ENCODE measurements at places on chromosomes 7 and 10.

DNA sequence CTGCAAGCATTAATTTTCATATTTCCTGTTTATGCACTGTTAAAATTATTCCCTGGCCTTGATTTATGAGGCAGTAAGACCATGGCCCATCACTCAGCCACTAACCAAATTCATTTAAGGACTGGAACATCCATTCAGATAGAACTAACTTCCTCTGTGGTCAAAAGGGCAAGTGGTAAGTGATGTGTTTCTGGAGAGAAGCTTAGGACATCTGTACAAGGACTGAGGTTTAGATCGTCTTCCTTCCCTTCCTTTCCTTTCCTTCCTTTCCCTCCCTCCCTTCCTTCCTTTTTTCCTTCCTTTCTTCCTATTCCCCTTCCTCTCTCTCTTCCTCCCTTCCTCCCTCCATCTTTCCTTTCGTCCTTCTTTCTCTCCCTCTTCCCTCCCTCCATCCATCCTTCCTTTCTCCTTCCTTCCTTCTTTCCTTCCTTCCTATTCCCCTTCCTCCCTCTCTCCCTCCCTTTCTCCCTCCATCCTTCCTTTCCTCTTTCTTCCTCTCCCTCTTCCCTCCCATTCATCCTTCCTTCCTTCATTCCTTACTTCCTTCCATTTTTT is 1019.4 kb downstream of the TYW1 start:
- DNase-seq, result no peak

DNA sequence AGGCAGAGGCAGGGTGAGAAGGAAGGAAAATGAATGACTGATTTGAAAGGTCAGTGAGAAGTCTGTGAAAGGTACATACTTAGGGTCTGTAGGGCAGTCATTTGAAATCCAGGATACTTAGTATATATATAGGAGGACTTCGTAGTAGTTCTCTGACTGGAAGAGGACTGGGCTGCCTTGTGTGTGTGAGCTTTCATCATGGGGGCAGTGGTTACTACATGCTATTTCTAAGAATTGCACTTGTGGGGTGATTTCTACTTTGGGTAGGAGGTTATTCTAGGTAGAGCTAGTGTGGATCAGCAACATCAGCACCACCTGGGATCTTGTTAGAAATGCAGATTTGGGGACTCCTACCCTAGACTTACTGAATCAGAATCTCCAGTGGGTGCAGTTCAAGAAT is 104.1 kb downstream of the AUTS2 start:
- no peak for DNase-seq

GRCh38 chr7:28413011-28413410 is 693 bp downstream of the CREB5 start:
- DNase-seq, result no peak

DNA sequence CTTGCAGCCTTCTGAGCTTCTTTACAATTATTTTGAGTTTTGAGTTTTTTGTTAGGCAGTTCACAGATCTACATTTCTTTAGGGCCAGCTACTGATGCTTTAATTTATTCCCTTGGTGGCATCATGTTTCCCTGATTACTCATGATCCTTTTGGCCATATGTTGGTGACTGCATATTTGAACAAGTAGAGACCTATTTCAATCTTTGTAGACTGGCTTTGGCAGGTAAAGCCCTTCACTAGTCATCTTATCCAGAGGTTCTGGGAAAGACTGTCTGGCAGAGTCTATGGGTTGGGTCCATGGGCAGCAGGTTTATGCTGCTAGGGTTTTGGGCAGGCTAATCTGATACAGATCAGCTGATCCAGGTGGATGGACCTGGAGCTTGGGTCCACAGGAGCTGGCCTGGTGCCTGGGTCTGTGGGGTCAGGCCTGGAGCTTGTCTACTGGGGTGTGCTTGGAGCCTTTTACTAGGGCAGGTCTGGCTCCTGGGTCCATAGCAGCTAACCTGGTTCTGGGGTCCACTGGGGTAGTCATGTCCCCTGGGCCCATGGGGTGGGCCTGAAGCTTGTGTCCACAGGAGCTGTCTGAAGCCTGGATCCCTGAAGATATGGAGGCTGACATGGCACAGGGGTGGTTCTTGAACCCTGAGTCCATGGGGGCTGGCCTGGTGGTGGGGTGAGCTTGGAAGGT is 72.7 kb downstream of the GPR85 start:
- DNase-seq, result no peak

GRCh38 chr7:2353113-2353935 is 1.3 kb upstream of the EIF3B start:
- DNase-seq, result no peak

DNA sequence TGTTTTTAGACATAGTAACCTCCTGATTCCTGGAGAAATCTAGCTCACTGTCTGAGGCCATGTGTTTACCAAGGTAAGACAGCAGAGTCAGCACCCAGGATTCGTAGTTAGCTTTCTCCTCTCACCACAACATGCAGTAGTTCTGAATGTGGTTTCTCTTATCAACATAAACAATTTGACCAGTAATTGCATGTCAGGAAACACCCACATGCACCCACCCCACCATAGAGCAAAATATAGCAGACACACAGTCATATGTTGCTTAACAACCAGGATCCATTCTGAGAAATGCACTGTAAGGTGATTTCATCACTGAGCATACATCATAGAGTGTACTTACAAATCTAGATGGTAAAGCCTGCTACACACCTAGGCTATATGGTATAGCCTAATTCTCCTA is 1004.0 kb downstream of the ANKRD7 start:
- DNase-seq, result no peak

DNA sequence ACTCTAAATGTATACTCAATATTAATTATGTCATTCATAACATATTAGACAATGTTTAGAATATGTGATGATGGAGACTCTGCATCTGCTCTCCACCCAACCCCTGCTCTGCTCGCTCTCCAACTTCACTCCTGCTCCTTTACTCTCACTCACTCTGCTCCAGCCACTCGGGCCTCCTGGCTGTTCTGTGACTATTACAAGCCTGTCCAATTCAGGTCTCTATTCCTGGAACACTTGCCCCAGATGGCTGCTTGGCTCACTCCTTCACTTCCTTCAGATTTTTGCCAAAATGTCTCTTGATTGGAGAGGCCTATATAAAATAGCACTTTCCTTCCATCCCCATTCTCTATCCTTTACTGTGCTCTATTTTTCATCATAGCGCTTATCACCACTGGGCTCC is 84.8 kb downstream of the HBP1 start:
- DNase-seq, result no peak

- no peak for DNase-seq
These were observed 327.8 kb downstream of the WDR11 start for GRCh38 chr10:121179006-121179405.

DNA sequence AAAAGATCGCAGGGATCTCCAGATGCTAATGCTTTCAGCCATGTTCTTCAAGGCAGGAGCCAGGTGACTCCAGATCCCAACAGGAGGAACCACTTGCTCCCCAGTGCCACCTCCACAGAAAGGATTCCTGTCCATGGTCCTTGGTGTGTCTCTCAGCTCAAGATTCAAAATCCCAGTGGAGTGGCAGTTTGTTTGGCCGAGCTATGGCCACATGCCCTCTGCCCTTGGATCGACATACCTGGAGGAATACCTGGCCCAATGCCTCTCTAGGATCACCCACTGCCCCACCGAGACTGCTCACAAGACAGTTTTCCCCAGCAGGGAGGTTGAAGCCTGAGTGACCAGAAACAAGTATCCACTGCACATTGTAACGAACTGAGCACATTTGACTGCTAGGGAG is 3.9 kb upstream of the GPRIN2 start:
- no peak for DNase-seq

GRCh38 chr10:125226823-125227222 is 66.5 kb upstream of the CTBP2 start:
- DNase-seq, result no peak

DNA sequence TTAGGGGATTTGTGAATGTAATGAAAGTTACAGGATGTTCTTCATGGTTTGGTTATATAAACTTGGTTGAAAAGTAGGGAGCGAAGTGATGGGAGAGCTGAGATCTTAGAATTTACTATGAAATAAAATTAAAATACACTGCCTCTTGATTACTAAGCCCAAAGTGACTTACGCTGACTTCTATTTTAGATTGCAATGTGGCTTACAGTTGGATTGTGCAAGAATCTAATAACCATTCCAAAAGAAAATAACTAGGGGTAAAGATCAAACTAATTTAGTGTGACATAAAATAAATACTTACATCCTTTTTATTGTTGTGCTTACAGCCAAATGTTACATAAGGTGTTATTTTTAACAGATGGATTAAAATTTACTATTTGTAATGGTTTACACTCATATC is 15.3 kb downstream of the WNT16 start:
- no peak for DNase-seq

DNA sequence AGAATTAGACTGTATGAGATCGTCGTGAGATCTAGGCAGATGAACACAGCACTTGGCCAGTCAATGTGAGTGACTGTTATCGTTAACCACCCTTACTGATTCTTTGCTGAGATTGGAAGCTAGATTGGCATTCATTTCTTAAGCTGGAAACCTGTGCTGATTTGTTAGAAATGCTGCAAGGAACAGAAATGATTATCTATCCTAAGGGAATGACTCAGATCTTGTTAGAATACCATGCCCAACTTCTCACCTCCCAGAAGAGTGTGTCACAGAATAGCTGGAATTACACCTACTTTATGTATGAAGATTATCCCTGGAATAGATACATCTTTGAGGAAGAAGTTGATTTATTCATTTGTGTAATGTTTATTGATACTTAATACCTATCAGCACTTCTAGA is 275.2 kb downstream of the AUTS2 start:
- DNase-seq, result no peak

DNA sequence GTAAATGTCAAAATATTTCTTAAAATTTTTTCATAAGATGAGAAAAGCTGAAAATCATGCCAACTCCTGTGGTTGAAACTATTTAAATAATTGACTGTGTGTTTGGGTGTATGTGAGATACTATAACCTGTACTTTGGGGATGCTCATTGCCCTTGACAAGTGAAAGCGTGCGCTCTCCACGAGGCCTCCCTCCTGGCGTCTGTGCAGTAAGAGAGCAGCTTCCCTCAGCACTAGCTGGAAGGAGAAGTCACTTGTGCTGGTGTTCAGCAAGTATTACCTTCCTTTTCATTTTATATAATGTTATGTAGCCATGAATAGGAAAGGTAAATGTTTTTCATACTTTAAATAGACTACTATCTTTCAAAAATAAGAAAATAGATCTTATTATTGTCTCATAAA is 118.9 kb downstream of the ZEB1 start:
- no peak for DNase-seq

GRCh38 chr10:77230194-77230593 is 407.4 kb downstream of the KCNMA1 start:
- no peak for DNase-seq

GRCh38 chr10:10320956-10321355 is 696.7 kb upstream of the CELF2 start:
- DNase-seq, result no peak

- DNase-seq, result no peak
These were observed 74.9 kb upstream of the OGDHL start for GRCh38 chr10:49837051-49837478.

DNA sequence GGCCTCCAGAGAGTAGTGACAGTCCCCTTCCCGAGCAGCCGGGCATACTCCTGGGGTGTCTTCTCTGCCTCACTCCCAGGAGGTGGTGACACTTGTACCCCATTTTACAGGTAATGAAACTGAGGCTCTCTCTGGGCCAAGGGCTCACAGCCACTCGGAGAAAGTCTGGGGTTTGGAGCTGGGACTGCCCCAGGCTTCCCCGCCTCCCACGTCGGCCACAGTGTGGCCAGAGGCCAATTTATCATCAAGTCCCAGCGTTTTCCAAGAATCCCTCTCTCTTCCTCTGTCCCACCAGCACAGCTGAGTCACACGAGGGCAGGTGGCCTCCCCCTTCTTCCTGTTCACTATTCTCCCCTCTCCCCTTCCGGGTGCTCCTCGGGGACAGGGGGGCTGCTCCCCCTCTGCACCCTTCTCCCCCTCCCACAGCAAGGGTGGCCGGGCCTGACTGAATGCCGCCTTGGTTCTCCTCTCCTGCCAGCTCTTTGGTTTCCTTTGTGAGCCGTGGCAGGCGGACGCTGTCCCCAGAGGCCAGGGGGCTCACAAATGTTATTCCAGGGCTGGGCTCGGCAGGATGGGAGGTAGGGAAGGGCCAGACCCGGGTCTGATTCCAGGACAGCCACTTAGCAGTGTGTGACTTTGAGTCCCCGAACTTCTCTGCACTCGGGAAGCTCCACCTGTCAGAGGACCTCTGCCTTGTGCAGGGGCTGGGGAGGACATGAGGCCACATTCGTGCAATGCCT is 17.7 kb downstream of the CLIP2 start:
- DNase-seq, result no peak

GRCh38 chr10:81541517-81541916 is 333.5 kb upstream of the NRG3 start:
- DNase-seq, result no peak

DNA sequence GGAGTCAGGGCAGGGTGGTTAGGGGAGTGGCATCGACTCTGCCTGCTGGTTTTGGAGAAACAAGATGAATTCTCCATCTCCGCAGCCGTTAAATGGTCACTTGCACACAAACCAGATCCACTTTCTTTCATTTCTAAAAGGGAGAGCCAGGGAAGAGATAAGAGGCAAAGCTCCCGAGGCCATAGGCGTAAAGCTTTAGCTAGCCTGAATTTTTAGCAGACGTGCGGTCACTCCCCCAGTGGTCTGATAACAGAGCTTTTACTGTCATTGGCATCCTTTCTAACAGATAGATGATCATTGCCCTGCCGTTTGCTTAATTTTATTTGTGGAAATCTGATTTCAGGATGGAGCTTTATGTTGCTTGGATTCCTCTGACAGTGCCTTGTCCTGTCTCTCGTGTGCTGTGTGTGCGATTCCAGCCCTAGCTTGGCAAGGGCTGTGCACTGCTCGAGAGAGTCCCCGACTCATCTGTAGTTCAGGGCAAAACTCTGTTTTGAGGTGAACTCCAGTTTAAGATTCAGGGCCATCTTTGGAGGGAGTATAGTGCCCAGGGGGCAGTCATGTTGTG is 62.5 kb downstream of the GATA3 start:
- DNase-seq, result no peak

- no peak for DNase-seq
These were observed 86.9 kb upstream of the TNRC18 start for GRCh38 chr7:5510426-5511045.

GRCh38 chr10:85311613-85312337 is 983.4 kb downstream of the CCSER2 start:
- DNase-seq, result no peak
